ENCODE measurements at places on chromosomes 7 and 10.
A peak's percentile ranks its signal among the peaks of the same experiment; 100 is the strongest.

- DNase-seq, result no peak
Measured at GRCh38 chr10:6759961-6760360, 179.9 kb upstream of the PRKCQ start.

- no peak for DNase-seq
Measured at GRCh38 chr10:95404864-95405263, 114.1 kb upstream of the PDLIM1 start.

DNA sequence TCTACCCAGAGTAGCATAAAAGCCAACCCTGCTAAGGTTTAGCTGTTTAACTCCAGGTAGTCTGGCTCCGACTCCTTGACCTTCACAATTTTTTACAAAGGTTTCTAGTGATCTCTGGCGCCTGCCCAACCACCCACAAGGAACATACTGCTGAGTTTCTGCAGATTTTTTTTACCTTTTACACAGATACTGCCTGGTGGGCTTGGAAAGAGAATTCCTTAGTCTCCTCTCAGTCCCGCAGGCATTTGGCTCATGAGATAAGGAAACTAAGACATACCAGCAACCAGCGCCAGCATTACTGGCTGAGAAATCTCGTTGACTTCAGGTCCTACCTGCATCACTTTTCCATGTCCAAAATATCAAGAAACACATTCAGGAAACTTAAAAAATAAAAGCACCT, 51.1 kb upstream of the LYZL1 start:
- no peak for DNase-seq

DNA sequence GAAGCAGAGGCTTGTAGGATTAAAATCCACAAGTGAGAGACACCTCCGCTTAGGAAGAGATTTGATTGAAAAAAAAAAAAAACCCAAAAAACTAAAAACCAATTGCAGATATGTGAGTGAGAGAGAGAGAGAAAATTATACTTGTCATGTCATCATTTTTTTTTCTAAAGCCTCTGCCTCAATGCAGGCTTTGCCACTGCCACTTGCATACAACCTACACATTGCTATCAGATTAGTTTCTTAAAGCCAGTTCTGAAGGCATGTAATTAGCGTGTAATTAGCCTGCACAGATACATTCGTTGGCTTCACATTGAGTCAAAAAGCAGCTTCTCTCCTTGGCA, 86.1 kb upstream of the MTPN start:
- no peak for DNase-seq

DNA sequence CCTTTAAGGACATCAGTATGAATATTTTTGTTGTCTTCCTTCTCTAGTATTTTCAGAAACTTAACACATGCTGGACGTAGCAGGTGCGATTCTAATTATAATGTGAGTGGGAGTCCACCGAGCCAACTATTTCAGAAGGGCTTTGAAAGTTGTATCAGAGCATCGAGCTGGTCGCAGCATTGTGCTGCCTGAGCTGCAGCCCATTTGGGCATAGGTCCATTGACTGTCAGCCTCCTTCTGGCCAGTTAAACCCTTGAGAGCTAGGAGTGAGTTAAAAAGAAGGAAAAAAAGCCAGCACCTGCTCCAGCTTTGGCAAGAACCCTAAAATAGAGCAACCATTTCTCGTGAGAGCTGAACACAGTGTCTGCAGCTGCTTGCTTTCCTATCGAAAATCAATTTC, 47.8 kb downstream of the SLC35G1 start:
- DNase-seq, result no peak

DNA sequence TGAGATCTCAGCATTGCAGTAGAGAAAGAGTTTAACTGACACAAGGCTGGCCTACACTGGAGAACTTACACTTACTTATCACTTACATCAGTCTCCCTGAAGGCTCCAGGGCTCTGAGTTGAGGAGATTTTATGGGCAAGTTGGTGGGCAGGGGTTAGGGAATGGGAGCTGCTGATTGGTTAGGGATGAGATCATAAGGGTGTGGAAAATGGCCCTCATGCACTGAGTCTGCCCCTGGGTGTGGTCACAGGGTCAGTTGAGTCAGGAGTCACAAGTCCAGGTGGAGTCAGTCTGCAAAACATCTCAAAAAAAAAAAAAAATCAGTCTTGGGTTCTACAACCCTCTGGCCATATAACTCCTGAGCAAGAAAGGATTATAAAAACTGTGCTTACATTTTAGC, 60.5 kb downstream of the PPP1R17 start:
- DNase-seq, result no peak

GRCh38 chr10:96851281-96851680, 19.2 kb downstream of the LCOR start:
- no peak for DNase-seq

DNA sequence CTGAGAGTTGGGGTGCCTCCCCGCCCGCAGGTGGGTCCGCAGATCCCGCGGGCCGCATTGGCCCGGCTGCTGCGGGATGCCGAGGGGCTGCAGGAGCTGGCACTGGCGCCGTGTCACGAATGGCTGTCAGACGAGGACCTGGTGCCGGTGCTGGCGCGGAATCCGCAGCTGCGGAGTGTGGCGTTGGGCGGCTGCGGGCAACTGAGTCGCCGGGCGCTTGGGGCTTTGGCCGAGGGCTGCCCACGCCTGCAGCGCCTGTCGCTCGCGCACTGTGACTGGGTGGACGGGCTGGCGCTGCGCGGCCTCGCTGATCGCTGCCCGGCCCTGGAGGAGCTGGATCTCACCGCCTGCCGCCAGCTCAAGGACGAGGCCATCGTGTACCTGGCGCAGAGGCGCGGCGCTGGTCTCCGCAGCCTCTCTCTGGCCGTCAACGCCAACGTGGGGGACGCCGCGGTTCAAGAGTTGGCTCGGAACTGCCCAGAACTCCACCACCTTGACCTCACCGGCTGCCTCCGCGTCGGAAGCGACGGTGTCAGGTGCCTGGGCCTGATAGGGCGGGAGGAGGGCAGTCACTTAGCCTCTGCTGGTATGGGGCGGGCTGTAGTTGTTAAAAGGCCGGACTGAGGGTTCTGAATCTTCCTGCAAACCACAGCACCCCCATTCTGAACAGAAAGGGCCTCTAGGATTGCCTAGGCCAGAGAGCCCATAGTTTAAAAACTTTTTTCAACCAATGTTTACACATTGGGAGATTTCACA, 1.3 kb downstream of the FBXL15 start:
- no peak for DNase-seq

GRCh38 chr7:42493436-42494198, 256.6 kb upstream of the GLI3 start:
- DNase-seq, result peak; percentile 65

DNA sequence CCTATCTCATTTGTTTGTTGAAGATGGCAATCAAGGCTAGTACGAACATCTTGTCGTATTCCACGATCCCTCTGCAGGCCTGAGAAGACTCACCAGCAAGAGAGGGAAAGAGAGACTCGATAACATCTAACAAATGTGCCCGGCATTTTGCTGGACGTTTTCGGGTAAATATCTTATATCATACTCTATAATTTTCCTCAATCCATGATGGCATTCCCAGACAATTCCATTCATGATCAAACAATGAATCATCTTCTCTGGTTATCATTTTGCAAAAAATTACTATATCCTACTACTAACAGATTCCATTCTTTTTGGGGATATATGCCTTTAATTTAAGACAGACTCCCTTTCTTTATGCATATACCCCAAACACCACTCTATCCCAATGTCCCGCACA, 118.1 kb downstream of the TYW1B start:
- no peak for DNase-seq

GRCh38 chr10:11793762-11794479, 29.2 kb upstream of the PROSER2 start:
- no peak for DNase-seq

DNA sequence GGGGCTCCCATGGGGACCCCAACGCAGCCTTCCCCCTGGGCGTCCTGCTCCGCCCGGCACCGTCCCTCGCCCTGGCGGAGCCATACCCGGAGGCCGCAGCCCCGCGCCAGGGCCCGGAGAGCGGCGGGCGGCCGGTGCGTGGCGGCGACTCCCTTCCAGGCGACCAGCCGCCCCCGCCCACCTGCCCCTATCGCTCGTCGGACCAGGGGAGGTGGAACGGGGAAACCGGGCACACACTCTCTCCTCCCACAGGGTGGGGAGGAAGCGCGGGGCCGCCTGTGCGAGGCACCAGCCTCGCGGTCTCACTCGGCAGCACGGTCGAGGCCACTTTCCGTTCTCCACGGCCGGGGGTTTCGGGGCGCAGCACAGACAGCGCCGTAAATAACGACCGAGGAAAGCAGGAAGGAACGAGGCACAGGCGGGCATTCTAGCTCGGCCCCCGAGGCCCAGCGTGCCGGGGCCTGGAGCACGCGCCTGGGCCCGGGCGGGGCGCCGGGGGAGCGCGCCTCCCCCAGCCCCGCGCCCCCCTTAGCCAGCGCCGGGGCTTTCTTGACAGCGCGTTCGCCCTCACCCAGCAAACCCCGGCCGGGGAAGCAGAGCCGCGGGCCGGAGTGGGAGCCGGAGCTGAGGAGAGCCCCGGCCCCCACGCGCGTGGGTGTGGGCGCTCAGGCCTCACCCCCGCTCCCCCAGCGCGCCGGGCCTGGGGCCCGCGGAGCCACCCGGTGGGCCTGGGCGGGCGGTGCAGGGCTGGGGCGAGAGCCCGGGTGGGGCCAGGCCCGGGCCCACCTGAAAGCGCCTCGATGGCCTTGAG, 936 bp downstream of the IGF2BP3 start:
- DNase-seq, result no peak

DNA sequence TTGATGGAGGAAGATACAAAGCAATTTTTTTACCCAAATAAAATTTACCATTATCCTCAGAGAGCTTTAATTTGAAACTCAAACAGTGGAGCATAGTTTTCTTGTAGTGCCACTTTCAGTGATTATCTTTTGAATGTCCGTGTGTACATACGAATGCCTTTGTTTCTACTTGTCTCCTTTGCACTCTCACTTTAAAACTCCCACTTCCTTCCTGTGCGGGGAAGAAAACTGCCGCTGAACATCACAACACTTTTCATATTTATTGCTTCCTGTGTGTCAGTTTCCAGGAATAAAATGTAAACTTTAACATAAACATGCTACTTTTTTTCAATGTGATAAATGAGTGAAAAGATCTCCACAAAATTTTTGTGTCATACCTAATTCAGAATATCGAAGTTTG, 102.4 kb downstream of the SEMA3A start:
- no peak for DNase-seq

DNA sequence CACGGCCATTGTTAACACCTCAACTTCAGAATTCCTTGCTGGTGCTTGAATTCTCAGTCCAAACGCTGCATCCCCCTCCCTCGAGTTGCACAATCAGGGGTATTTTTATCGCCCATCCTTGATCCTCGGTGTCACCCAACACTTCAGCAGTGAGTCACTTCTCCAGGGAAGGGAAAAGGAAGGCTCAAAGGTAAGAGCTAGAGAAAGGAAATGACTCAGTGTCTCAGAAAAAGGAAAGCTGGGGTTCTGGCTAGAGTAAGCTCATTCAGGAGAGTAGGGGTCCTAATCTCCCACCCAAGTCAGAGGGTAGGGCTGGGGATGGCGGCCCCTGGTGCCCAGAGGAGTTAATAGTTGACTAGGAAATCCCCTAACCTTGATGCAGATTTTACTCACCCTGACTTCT, 39.8 kb upstream of the TRIM8 start:
- no peak for DNase-seq

DNA sequence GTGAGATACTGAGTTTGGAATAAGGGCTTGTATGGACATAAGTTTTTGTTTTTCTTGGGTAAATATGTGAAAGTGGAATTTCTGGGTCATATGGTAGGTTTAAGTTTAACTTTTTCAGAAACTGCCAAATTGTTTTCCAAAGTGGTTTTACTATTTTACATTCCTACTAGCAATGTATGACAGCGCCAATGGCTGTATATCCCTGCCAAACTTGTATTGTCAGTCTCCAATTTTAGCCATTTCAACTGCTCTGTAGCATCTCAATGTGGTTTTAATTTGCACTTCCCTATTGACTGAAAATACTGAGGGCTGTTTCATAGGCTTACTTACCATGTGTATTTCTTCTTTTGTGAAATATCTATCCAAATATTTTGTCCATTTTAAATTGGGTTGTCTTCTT, 90.5 kb upstream of the ZNF32 start:
- DNase-seq, result peak; percentile 98

DNA sequence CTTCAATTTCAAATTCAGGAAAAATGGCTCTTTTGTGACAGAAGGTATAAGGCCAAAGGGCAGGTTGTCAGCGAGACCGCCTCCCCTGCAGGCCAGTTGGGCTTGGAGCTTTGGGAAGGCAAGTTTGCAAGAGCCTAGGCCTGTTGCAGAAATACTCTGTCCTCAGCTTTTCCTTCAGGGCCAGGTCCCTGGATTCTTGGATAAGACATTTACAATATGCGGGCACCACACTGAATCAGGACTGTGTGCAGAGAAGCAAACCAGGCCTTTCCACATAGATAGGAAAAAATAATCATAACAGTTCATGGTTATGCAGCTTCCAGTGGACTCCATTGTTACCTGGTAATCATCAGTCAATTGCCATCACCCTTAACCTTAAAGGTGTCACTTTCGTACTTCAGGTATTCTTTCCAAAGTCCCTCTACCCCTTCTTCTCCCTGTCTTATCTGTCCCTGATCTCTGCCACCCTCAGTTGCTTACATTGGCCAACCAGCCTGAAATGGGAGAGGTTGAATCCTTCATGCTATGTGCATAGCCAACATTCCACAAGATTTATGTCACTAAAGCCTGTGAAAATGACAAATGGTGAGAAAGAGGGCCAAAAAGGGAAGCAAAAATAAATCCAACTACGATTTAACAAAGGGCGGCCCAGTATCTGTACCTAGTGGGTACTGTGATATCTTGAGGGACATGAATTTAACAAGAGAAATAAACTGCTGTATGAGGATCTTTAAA, 304.5 kb upstream of the NFE2L3 start:
- no peak for DNase-seq

DNA sequence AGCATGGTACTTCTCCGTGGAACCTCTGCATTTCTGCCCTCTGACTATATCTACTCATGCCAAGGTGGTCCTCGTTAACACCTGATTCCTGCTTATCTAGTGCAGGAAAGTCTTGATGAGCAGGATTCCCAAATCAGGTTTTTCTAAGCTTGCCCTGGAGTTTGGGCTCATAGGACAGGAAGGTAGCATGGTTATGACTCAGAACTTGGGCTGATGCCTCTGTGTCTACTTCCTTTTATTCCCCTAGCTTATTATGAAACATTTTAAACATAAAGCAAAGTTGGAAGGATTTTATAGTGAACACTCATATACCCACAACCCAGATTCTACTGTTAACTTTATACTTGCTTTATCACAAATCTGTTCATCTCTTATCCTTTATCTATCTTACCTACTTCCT, 5.6 kb downstream of the SUFU start:
- DNase-seq, result no peak

DNA sequence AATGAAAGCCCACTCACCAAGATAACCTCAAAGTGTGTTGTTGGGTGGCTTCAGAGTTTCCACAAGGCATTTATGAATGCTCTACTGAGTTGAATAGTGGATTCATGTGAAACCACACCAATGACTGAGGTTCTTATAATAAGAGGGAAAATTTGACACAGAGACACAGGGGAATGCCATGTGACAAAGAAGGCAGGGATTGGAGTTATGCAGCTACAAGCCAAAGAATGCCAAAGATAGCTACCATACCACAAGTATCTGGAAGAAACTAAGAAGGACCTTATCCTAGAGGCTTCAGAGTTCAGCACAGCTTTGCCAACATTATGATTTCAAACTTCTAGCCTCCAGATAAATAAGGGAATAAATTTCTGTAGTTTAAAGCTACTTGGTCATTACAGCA, 68.0 kb upstream of the PCDH15 start:
- no peak for DNase-seq
